ENCODE measurements at places on chromosomes 11 and 22.

- no peak for DNase-seq
Measured at GRCh38 chr11:4979036-4979435, 15.6 kb upstream of the OR51L1 start.

- DNase-seq: peak; percentile 66
Measured at GRCh38 chr11:88016392-88017170, 158.7 kb downstream of the RAB38 start.

- no peak for DNase-seq
Measured at GRCh38 chr11:33894398-33894746, 2.5 kb upstream of the LMO2 start.

DNA sequence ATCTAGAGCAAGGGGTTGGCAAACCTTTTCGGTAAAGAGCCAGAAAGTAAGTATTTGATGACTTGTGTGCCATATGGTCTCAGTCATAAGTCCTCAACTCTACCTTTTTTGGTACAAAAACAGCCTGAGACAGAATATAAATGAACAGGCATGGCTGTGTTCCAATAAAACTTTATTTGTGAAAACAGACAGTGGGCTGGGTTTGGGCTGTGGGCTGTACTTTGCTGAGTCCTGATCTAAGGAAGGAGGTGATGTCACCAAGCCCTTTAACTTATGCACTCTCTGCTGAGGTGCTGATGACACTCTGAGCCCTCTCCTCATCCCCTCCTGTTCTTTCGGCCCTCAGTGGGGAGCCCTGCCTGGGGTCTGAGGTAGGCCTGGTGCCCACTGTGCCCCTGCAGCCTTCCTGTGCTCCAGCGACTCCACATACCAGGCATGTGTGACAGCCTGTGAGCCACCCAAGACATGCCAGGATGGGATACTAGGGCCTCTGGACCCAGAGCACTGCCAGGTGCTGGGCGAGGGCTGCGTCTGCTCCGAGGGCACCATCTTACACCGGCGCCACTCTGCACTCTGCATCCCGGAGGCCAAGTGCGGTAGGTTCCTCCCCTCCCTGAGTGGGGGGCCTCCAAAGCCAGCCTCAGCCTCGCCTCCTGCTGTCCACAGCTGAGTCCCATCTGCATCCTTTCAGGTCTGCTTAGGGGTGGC, 85.9 kb upstream of the MYOD1 start:
- DNase-seq: no peak

DNA sequence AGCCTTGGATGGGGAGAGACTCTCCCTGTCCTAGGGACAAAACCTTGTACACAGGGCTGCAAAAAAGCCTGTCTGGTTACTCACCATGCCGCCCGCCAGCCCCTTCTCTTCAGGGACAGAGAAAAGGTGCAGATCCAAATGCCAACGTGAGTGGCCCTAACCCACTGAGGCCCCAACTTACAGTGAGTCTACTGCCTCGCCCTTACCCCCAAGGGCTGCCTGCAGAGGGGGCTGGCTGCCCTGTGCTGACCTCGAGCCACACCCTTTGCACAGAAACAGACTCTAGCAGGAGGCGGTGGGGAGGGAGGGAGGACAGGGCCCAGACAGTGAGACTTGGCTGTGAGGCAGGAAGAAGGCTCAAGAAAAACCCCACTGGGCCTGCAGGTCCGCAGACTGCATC, 13.6 kb upstream of the CHST1 start:
- DNase-seq: no peak

- DNase-seq: no peak
Measured at GRCh38 chr11:15519124-15519791, 404.5 kb downstream of the INSC start.

DNA sequence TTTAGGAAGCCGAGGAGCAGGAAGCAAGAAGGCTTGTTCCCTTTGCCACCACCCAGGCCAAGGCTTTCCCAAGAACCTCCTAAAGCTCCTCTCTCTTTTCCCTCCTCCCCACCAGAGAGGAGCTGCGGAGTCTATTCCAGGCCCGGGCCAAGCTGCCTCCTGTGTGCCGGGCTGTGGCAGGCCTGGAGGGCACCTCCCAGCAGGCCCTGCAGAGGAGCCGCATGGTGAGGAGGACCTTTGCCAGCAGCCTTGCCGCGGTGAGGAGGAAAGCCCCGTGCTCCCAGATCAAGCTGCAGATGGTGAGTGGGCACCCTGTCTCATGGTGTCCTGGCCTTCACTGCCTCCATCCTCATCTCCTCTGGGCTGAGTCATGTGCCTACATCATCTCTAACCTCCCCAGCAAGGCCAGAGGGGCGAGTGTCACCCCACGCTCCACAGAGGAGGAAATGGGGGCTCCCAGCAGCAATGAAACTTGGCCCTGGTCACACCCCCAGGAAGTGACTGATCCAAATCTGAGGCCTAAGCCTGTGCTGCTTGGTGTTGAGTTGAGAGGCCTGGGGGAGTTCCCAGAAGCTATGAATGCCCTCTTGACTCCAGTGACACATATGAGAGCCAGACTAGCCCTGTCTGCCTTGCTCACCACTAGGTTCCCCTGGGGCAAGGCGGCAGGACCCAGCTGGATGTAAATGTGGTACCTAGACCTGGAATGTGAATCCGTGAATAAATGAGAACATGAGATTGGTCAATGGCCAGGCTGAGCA, 104.2 kb downstream of the MYO18B start:
- no peak for DNase-seq

DNA sequence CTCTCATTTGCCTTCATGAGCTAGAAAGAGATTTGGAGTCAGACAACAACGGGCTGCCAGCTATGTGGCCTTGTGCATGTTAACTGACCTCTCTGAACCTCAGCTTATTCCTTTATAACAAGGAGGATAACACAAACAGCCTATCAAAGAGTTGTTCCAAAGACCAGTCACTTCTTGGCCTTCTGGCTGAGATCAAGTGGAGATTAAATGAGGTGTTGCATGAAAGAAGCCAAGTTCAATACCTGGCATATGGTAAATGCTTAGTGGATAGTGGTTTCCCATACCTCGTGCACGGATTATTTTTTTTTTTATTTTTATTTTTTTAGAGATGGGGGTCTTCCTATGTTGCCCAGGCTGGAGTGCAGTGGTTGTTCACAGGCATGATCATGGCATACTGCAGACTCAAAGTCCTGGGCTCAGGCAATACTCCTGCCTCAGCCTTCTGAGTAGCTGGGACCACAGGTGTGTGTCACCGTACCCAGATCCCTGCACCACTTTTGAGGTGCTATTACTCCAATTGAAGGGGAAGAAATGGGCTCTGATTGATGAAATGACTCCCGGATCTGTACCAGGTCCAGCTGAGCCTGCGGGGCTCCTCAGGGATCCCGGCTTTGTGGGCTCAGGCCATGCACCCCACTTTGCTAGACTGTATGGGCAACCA, 4.9 kb downstream of the LGALS1 start:
- DNase-seq: no peak

GRCh38 chr11:106369224-106369623, 291.8 kb downstream of the AASDHPPT start:
- no peak for DNase-seq

All from NCI-H2029 (cell line).